ENCODE measurements at places on chromosomes 2 and 18.

- DNase-seq = no peak
Observed at GRCh38 chr2:211387734-211388133, 831.3 kb downstream of the CPS1 start.

- DNase-seq = no peak
Observed at GRCh38 chr2:230060672-230061293, 7.9 kb downstream of the SLC16A14 start.

- no peak for DNase-seq
Observed at GRCh38 chr2:44139741-44140140, 28.9 kb upstream of the PPM1B start.

- DNase-seq = no peak
Observed at GRCh38 chr2:106344302-106344701, 123.9 kb downstream of the RGPD3 start.

- peak; percentile 0 for DNase-seq
Observed at GRCh38 chr18:31876707-31877106, 66.2 kb downstream of the TRAPPC8 start.

DNA sequence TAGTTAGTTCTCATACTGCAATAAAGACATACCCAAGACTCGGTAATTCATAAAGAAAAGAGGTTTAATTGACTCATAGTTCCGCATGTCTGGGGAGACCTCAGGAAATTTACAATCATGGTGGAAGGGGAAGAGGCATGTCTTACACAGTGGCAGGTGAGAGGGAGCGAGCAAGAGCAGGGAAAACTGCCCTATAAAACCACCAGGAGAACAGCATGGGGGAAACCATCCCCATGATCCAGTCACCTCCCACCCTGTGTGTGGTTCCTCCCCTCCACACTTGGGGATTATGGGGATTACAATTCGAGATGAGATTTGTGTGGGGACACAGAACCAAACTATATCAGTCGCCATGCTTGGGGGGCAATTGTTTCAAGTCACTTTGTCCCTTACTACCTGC is 1.1 kb upstream of the SSB start:
- DNase-seq = no peak

DNA sequence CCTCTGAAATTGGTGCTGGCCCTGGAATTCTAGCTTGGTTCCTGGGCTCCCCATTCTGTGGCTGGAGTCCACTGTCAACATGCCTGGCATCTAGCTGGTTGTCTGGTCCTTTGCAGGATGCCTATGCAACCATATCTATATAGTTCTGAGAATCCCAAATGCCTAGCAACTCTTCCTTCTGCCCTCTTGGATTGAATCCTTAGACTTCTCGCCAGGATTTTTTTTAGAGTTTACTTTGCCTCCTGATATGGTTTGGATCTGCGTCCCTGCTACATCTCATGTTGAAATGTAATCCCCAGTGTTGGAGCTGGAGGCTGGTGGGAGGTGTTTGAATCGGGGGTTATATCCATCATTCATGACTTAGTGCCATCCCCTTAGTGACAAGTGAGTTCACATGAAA is 65.0 kb upstream of the LYPD1 start:
- DNase-seq = no peak

- peak; percentile 21 for DNase-seq
Observed at GRCh38 chr2:7673853-7674252, 756.6 kb downstream of the RNF144A start.

DNA sequence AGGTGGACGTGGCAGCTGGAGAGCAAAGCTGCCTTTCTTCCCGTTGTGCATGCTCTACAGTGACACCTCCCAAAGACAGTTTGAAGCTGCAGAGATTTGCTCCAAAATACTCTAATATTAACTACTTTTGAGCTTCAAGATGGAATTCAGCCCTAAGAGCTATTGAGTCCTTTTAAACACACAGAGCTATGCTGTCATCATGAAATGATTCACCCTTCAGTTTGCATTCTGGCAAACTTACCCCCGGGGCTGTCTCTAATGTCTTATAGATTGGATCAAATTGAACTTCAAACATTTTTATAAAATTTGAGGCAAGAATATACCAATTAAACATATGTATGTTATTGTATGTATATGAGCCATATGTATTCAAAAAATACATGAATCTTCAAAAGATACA is 110.7 kb upstream of the EFEMP1 start:
- peak; percentile 17 for DNase-seq

GRCh38 chr18:74571895-74572680 is 25.6 kb upstream of the ZNF407 start:
- DNase-seq = no peak

DNA sequence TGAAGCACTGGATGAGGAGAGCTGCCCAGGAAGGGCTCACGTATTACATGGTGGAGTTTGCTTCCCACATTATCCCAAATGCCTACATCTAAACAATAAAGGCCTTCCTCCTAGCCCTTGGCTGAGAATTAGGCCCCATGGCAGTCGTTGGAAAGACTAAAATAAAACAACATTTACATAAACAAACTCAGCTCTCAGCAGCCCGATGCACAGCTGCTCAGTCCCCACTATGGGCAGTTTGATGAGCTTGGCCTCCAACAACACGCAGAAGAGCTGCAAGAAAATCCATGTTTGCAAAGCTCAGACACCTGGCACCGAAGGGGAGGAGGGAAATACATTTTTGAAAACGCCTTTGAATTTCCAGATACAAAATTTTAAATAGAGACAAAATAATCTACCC is 352.4 kb downstream of the EIPR1 start:
- DNase-seq = no peak

DNA sequence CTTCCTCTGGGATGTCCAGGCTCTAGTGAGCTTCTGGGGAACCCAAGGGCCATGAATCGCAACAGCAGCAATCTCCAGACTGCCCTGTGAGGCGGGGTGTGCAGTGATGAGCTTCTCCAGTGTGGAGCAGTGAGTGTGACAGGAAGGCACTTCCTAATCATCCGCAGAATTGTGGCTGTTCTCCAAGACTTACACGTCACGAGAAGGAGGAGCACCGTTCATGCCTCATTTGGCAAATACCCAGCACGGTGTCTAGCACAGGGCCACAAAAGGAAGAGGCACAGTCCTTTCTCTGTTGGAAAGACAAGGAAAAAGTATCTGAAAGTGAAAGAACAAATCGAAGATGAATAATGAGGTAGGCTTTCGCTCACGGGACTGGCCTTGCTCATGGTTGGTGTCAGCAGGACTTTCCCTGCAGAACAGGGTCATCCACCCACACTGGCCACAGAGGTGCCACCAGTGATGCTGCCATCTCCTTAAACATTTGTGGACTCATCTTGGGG is 125.1 kb upstream of the HAAO start:
- DNase-seq = peak; percentile 97

DNA sequence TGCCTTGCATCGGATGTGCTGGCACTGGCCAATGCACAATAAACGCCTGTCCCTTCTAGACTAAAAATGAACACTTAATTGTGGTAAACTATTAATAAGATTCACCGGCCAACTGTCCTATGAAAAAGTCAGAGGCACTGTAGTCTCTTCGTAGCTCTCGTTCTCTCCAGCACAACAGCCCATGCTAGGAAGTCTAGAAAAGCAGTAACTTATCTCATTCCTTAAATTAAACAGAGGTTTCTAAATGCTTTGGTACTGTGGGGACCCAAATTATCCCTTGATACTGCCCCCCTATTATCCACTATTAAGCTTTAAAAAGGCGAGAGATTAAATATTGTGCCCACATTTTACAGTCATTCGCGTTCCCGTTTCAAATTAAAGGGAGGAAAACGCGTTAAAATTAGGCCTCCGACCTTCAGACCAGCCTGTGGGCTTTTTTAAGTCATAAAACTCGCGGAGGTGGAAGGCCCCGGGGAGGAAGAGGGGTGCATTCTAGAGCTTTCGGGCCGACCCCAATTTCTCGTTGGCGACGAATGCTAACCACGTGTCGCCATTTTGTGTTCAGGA is 1.5 kb upstream of the PCBP1 start:
- no peak for DNase-seq

DNA sequence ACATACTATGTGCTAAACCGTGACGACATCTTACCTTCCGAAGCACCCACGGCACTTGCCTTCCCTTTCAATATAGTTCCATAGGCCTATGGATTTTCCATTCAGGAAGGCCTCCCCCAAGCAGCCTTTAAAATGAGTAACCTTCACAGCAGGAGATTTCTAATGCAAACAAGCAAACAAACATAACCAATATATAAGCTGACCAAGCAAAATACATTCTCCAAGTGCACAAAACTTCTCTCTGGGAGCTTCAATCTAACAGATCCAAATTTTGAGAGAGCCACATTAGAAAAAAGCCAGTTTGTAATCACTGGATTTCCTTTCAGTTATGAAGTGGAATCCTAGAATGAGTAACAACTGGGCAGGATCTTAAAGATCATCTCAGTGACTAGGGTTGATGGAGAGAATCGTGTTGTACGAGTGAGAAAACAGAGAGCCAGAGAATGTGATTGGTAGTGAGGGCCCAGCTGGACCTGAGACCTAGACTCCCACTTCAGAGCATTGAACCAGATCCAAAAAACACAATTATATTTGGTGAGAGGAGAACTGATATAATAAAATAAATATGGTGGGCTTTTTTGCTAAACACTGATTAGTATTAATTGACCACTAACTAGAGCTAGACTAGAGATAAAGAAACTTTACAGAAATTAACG is 145.6 kb downstream of the LAMA1 start:
- DNase-seq = no peak

- no peak for DNase-seq
Observed at GRCh38 chr18:1296237-1296636, 391.6 kb downstream of the ADCYAP1 start.

DNA sequence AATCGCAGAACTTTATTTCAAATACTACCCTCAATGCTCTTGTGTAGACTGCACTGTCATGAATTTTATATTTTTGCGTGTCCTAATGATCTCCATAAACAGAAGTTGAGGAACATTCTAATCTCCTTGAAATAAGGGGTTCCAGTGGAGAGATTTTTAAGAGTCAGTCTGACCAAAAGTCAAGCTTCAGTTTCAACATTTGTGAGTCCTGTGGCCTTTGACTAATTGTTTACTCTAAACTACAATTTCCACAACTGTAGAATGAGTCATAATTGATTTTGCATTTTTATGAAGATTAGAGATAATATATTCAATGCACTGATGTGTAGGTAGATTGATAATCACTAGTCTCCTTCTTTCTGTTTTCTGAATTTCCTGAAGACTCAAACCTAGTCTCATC is 720.3 kb upstream of the ID2 start:
- no peak for DNase-seq

DNA sequence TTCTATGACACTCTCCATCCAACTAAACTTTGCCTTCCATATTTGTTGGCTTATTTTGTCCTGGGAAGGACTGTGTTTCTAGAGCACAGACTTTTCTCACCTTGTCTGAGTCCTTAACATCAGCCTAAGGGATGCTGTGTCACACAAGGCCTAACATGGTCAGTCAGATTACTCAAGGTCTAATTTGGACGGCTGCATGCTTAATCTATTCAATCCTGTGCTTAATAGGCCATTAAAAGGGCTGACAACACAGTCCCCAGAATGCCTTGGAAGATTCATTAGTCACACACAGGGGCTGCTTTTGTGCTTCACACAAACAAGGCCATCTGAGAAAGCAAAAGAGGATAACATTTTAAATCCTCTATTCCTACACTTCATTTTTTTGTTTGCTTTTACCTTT is 84.0 kb downstream of the DYNAP start:
- DNase-seq = peak; percentile 18

- peak; percentile 71 for DNase-seq
Observed at GRCh38 chr18:3463051-3463450, 13.1 kb downstream of the TGIF1 start.

DNA sequence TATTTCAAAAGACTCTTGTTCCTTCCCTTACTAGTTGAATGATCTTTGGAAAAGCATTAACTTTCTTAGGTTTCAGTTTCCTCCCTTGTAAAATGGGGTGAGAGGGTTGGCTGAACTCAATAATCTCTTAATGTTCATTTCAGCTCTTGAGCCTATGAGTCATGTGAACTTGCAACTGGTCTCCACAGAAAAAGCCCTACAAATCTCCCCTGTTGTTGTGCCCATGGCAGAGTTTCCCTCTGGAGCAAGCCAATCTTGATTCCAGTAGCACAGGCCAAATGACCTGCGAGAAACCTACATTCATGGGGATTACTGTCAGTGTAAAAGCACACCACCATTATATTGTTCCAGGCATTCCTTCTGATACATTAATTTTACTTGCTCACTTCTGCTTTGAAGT is 388.9 kb downstream of the ALK start:
- no peak for DNase-seq

- DNase-seq = no peak
Observed at GRCh38 chr2:105765415-105766299, 20.9 kb downstream of the NCK2 start.

GRCh38 chr2:165561516-165561915 is 92.0 kb downstream of the CSRNP3 start:
- no peak for DNase-seq

- no peak for DNase-seq
Observed at GRCh38 chr2:121536347-121536746, 5.7 kb downstream of the RNU4ATAC start.

GRCh38 chr18:46054956-46055837 is 16.9 kb downstream of the PSTPIP2 start:
- DNase-seq = no peak

DNA sequence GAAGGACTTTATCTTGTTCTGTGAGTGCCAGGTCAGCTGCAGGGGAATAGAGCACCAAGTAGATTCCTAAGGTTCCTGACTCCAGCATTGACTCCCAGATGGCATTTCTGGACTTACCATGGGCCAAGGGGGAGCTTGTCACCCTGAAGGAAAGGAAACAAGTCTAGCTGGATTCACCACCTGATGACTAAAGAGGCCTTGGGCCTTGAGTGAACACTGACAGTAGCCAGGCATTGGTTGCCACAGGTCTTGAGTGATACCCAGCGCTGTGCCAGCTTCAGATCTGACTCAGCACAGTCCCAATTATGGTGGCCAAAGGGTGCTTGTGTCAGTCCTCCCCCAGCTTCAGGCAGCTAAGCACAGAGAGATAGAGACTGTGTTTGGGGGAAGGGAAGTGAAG is 40.1 kb upstream of the CAPN13 start:
- DNase-seq = no peak

GRCh38 chr18:332721-333510 is 65.1 kb upstream of the THOC1 start:
- peak; percentile 16 for DNase-seq

- no peak for DNase-seq
Observed at GRCh38 chr18:72283148-72283925, 260.8 kb downstream of the CBLN2 start.

DNA sequence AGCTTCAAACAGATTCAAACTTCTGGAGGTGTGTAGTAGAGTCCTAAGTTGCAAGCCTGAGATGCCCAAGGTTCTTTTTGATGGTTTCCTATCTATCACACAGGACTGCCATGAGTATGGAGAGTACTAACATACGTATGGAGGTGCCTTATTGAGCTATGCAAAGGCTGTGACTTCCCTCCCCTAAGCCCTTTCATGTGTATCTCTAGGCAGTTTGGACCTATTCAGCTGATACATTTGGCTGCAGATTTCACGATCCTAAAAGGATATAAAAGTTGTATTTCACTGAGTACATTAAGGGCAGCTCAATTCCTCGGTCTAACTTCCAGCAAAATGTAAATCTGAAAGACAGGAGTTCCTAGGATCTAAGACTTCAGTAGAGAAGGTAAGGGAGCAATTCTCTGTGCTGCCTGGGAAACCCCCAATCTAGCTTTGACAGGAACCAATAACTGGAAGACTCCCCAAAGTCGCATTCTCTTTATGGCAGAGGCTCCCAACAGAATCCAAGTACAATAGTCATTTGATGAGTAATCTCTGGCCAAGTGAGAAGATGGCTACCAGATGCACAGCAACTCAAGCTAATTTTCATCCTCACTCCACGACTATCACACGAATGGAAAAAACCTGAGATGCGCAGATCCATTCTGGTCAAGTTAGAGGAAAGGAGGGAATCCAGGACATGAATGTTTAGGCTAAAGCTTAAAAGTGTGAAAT is 83.8 kb downstream of the ATL2 start:
- DNase-seq = peak; percentile 52

- DNase-seq = no peak
Observed at GRCh38 chr2:38077431-38077769, 1.4 kb upstream of the CYP1B1 start.
